Stimulated activated naive CD4-positive, alpha-beta T cell (primary cell): ENCODE measurements at places on chromosomes 11 and 22.

GRCh38 chr11:14821031-14821430 is 71.0 kb downstream of the CYP2R1 start:
- DNase-seq: no peak

GRCh38 chr22:23251445-23252093 is 71.3 kb downstream of the BCR start:
- no peak for DNase-seq

DNA sequence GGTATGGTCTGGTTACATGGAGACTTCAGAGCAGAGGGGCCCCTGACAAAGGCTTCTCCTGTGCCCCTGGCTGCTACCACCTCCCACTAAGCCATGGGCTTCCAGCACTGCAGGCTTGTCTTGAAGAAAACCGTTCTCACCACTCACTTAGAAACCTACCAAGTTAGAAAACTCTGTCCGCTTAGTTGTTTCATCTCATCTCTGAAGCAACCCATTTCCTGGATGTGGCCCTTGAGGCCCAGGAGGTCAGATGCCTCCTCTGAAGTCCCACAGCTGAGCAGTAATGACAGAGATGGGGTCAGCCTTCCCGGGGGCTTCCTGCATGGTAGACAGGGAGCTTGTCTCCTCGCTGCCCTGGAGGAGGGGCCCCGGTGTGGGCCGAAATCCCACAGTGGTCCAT is 12.9 kb downstream of the CSF2RB start:
- no peak for DNase-seq

- no peak for DNase-seq
These were observed 96.7 kb upstream of the GALNT18 start for GRCh38 chr11:11718511-11718910.

DNA sequence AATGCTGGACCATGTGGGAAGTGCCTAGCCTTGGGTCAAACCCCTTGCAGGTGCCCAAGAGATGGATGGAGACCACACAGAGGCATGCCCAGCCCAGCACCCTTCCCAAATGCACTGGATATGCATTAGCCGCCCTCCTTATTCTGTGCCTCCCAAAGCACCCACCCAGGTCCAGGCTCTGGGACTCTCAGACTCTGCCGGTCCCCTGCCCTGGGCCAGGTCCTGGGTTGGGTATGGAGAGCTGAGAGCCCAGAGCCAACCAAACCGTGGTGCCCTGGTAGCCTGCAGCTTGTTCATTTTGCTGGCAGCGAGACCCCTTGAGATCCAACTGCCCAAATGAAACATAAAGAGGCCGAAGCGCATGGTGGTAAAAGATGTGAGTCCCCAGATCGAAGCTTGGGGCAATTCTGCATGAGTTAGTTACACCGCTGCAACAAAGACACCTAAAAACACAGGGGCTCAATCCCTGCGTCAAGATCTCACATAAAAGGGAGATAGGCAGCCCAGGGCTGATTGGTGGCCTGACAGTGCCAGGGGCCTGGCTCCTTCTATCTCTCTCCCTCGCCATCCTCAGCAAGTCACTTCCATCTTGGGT is 61.5 kb downstream of the MYEOV start:
- no peak for DNase-seq

- DNase-seq: no peak
These were observed 9.8 kb upstream of the DDX10 start for GRCh38 chr11:108654994-108655631.

- no peak for DNase-seq
These were observed 7.7 kb upstream of the SIPA1 start for GRCh38 chr11:65630215-65630614.

- DNase-seq: no peak
These were observed 3.6 kb upstream of the VPS37C start for GRCh38 chr11:61164606-61165424.

GRCh38 chr11:102177974-102178631 is 67.9 kb downstream of the YAP1 start:
- DNase-seq: no peak

DNA sequence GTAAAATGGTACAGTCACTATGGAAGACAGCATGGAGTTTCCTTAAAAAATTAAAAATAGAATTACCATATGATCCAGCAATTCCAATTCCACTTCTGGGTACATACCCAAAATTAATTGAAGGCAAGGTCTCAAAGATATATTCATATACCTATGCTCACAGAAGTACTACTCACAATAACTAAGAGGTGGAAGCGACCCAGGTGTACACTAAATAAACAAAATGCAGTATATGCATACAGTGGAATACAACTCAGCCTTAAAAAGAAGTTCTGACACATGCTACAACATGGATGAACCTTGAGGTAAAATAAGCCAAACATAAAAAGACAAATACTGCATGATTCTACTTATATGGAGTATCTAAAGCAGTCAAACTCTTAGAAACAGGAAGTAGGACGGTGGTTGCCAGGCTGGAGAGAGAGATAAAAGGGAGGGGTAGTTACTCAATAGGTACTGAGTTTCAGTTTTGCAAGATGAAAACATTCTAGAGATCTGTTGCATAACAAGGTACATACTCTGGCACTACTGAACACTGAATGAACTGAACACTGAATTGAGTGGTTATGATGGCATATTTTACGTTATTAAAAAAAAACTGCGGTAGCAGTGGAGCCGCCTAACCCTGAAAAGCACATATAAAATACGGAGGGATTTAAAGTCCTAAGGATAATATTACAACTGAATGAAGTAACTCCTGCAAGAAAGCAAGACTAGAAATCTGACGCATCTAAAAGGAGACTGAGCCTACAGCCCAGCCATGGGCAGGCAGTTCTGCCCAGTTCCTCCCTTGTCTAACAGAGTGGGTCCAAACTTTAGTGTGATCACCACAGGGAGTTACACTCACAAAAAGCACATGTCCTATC is 12.8 kb downstream of the DGCR2 start:
- peak; percentile 86 for DNase-seq

DNA sequence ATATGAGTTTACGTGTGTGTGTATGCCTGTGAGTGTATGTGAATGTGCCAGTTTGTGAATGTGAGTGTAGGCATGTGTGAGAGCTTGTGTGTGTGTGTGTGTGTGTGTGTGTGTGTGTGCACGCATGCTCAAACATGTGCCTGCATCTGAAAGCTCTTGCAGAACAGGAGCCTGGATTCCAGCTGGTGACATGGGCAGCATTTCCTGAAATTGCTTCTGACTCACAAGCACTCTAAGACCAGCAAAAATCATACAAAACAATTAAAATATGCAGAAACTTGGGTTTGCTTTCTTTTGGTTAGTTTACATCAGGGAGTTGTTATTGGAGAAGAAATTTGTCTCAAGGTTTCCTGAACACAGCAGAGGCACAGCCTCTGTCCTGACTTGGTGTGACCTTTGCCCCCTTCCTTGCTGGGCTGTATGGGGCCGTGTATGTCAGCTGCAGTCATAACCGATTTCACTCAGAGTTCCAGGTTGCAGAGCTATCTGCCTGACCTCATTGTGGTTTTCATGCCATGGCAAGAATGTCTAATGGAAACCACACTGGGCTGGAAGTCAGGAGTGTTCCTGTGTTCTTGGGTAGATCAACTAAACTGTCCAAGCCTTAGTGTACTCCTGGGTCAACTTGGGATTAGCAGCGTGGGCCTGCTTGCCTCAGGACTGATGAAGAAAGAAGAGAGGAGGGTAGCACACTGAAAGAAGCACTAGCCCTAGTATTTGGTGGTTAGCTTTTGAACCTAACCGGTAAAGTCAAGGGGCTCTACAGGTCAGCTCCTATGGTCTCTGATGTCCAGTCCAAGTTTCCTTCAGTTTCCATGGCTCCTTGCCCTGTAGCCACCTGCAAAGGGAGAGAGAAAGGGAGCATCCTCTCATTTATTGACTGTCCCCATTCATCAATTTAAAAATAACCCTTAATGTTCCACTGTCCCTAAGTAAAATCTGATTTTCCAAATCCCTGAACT is 143.7 kb downstream of the SNX19 start:
- no peak for DNase-seq

GRCh38 chr22:37133304-37134018 is 16.3 kb downstream of the IL2RB start:
- DNase-seq: no peak

GRCh38 chr11:282630-283360 is 4.6 kb downstream of the NLRP6 start:
- no peak for DNase-seq

- DNase-seq: no peak
These were observed 14.6 kb upstream of the CTSC start for GRCh38 chr11:88352139-88352538.

GRCh38 chr22:31969789-31970489 is 25.6 kb downstream of the YWHAH start:
- DNase-seq: peak; percentile 52

DNA sequence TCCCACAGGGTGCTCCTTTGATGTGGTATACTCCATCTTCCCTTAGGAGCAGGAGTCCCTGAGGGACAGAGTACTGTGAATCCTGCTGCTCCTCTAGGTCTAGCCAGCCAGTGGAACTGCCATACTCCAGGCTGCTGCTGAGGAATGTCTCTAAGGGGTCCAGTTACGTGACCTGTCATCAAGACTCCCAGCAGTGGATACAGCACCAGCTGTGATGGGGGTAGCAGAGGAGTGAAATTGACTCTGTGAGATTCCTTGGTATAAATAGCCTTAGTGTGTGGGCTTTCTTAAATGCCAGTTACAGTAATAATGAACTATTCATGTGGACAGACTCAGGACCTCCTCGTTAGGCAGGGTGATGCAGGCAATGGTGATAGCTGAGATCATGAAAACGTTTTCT is 140.4 kb upstream of the LUZP2 start:
- DNase-seq: no peak

GRCh38 chr11:22416462-22416861 is 78.3 kb downstream of the SLC17A6 start:
- DNase-seq: no peak

GRCh38 chr11:120751550-120751949 is 240.0 kb downstream of the GRIK4 start:
- DNase-seq: no peak

DNA sequence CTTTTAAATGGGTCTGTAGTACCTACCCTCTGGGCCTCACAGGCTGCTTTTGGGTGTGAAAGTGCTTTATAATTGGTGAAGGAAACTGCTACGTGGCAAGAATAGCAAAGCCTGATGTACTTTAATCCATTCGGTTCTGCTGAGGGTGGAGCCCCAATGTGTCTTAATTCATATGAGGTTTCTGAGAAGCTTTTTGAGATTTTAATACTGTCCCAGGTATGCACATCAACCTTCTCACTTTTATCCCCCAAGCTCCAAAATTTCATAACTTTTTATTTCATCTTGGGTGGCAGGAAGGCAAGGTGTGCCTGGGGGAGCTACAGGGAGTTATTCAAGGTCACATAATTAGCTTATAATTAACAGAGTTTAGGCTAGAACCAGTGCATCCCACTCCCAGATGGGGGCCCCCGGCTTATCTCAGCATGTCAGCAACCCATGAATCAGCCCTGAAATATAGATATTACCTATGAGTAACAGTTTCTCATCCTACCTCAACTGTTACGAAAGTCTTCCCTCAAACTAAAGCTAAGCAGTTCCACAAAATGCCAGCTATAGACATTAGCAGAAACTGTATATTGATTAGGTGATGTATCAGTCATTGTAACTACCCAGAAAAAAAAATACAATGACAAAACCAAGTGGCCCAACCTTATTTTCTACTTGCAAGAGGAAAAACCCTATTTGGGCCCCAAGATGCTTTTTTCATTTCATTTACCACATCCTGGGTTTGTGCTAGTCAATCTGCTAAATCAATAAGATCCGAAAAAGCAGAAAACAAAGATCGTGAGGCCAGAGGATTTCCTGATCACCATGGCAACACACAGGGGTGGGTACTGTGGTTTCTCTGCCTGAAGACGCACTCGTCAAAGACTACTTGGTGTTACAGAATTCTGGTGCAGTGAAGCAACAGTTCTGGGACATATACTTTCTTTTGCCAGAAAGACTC is 26.7 kb downstream of the CD44 start:
- DNase-seq: peak; percentile 91

GRCh38 chr11:27310707-27311106 is 52.3 kb downstream of the CCDC34 start:
- no peak for DNase-seq

GRCh38 chr22:41664951-41665350 is 23.7 kb downstream of the SNU13 start:
- no peak for DNase-seq

GRCh38 chr11:76783294-76783895 is at the start of gene TSKU:
TSS of gene TSKU (plus strand) at chr11:76783356. CDS start at chr11:76795617, 12,261 bp downstream.
- no peak for DNase-seq

GRCh38 chr11:1151366-1152315 is 6.1 kb upstream of the MUC5AC start:
- DNase-seq: no peak

- no peak for DNase-seq
These were observed 21.3 kb downstream of the IZUMO1R start for GRCh38 chr11:94325681-94326080.

DNA sequence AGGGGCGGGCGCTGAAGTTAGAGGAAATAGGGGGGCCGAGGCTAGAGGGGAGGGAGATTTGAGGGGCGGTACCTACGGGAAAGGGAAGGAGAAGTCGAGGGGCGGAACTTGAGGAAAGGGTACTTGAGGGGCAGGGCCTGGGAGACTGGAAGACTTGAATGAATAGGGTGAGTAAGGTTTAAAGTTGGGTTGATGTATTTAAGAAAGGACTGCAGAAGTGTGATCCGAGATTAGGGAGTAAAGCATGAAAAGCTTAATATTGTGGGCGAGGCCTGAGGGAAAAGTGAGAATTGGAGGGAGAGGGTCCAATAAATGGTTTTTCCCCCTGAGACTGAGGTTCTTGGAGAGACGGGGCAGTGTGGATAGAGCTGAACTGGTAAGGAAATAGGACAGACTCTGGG is 723 bp downstream of the HSCB start:
- no peak for DNase-seq

- DNase-seq: no peak
These were observed 19.8 kb upstream of the TMPRSS5 start for GRCh38 chr11:113725913-113726312.

- DNase-seq: no peak
These were observed 36.7 kb downstream of the ADAMTS8 start for GRCh38 chr11:130391711-130392110.

GRCh38 chr11:95398437-95399112 is 167.6 kb upstream of the SESN3 start:
- DNase-seq: no peak

- DNase-seq: no peak
These were observed 68.2 kb upstream of the EED start for GRCh38 chr11:86176165-86176884.

GRCh38 chr22:41223535-41223934 is 17.2 kb downstream of the CHADL start:
- DNase-seq: no peak

GRCh38 chr11:128734103-128734831 is 40.4 kb downstream of the FLI1 start:
- no peak for DNase-seq
